ENCODE measurements at places on chromosomes 1 and 21.
A peak's percentile ranks its signal among the peaks of the same experiment; 100 is the strongest.

- no peak for DNase-seq
These were observed 23.0 kb downstream of the MARK1 start for GRCh38 chr1:220550811-220551399.

DNA sequence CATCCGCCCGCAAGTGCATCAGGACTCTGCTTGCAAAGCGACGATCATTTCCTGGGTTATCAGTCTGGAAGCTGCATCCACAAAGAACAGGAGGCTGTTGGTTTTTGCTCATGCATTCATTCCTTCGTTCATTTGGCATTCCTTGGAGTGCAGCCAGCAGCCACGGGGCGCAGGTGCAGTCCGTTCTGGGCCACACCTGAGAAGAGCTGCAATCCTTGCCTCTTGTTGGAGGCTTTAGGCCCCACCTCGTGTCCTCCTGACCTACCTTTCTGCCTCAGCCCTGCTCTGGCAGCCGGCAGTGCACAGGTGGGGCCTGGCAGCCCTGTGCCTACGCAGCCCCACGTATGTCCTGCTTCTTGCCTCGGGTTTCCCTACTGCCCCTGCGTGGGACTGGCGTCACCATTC, 19.6 kb upstream of the C2CD2 start:
- no peak for DNase-seq

GRCh38 chr1:226711976-226712741, 26.9 kb downstream of the ITPKB start:
- peak; percentile 43 for DNase-seq

- no peak for DNase-seq
These were observed 5.9 kb upstream of the SPRR4 start for GRCh38 chr1:152964536-152964935.

DNA sequence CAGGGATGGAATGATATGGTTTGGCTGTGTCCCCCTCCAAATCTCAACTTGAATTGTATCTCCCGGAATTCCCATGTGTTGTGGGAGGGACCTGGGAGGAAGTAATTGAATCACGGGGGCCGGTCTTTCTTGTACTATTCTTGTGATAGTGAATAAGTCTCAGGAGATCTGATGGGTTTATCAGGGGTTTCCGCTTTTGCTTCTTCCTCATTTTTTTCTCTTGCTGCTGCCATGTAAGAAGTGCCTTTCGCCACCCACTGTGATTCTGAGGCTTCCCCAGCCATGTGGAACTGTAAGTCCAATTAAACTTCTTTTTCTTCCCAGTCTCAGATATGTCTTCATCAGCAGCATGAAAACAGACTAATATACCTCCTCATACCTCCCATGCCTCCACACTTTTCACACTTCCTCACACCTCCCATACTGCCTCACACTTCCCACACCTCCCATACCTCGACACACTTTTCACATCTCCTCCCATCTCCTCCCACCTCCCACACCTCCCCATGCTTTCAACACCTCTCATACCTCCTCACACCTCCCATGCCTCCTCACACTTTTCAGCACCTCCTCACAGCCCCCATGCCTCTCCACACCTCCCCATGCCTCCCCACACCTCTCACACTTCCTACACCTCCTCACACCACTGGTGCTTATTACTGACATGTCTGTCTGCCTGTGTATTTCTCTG, 21.3 kb downstream of the GPR137B start:
- DNase-seq: no peak

DNA sequence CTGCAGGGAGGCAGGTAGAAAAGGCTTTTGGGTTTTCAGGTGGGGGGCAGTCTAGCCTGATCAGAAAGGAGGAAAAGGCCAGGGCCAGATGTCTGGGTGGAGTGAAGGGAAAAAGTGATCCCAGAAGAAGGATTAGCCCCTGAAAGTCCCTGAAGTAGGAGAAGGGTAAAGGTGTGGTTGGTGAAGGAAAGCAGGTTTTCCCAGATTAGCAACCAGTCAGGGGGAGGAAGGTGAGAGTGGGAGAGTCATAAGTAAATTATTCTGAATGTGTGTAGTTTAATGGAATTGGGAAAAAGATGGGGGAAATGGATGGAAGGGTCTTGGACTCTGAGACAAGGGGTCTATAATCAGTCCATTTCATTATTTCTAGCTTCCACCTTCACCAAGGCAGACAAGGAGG, 647 bp upstream of the SPRR1A start:
- DNase-seq: no peak

GRCh38 chr1:77048615-77049005, 170.6 kb downstream of the PIGK start:
- DNase-seq: no peak

DNA sequence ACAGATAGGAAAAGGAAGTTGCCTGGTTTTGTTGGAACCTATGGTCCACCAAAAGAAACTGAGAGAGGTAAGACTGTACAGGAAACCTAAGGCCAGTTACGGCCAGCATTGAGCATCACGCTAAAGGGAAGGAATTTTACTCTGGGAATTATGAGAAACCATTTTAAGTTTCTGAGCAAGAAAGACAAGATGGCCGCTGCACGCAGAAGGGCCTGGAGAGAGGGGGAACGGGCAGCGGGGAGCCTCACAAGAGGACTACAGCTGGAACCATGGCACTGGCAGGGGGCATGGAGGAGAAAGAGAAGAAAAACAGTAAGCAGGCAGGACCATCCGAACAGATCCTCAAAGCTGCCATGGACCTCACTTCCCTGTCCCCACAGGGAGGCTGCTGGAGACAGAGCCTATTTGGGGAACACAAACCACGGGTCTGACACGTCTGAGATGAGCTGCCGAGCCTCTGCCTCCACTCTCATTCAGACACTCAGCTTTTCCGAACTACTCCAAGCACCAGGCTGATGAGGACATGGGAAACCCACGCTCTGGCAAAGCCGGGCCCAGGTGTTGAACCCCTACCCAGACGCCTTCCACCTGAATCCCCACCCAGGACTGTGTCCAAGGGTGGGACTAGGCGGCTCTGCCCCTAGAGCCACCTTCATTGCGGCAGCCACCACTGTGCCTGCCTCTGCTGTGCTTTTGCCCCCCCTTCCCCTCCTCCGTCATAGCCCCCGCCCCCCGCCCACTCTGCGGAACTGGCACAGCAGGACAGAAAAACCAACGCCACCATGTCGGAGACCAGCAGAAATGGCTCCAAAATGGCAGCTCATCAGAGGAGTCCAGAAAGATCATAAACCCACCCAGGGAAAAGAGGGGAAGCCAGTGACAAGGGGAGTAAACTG, 69.0 kb downstream of the CD46 start:
- DNase-seq: no peak

GRCh38 chr1:235923466-235924021, 56.8 kb upstream of the LYST start:
- DNase-seq: no peak

DNA sequence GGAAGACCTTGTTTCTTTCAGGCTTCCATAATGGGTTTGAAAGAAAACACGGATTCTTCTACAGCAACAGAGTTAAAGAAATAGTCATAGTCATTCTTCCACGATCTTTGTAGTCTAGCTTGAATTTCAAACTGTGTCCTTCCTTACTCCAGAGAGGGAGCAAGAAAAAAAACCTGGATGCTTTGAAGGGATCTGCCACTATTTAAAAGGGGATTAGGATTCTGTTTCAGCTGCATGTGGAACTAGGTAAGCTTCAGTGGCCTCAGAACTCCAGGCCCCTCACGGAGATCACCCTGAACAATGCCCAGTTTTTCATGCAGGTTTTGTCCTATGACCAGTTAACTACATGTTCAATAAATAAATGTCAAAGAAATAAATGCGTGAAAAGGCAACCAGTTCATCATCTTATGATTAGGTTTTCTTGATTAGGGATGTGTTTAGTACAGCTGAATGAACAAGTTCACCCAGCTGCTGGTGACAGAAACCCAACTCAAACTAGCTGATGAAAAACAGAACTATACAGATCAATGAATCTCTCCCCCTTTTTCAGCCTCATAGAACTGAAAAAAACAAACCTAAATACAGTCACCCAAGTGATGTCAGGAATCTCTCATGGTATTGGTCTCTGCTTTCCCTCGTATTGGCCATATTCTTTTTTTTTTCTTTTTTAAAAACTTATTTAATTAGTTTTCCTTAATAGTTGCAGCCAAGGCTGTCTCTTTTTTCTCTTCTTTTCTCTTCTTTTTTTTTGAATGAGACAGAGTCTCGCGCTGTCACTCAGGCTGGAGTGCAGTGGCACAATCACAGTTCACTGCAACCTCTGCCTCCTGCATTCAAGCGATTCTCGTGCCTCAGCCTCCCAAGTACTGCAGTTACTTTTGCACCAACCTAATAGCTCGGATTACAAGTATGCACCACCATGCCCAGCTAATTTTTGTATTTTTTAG, 14.6 kb upstream of the MPZL1 start:
- no peak for DNase-seq

DNA sequence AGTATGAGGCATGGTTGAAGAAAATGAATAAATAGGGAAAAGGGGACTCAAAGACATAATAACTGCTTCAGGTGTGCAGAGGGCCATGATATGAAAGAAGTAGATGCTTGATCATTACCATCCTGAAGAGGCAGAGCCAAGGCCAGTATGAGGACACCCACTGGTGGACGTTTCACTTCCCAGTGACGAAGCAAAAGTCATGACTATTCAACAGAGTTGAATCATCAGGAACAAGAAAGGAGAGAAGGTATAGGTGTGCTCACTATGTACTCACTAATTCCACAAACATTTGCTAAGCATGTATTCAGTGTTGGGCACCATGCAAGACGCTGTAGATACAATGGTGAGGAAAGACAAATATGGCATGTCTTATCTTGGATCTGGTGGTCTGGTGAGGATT, 319.2 kb upstream of the RUNX1 start:
- DNase-seq: no peak

DNA sequence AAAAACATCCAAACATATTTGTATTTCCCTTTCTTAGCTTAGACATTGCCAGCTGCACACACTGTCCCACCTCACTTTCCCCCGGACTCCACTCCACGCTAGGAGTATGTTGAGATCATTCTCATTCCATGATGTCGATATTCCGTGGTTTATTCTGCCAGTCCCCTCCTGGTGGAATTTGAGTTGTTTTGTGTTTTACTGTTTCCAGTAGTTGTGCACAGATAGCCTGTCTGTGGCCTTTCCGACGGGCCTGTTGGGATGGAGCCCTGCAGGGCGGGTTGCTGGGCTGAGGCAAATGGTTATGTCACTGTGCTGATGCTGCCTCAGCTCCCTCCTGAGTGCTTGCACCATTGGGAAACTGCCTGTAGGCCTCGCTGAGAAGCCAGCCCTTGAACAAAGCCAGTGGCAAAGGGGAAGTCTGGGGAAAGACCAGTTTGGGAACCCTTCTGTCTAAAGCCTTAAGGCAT, 12.8 kb downstream of the TRAPPC10 start:
- no peak for DNase-seq

DNA sequence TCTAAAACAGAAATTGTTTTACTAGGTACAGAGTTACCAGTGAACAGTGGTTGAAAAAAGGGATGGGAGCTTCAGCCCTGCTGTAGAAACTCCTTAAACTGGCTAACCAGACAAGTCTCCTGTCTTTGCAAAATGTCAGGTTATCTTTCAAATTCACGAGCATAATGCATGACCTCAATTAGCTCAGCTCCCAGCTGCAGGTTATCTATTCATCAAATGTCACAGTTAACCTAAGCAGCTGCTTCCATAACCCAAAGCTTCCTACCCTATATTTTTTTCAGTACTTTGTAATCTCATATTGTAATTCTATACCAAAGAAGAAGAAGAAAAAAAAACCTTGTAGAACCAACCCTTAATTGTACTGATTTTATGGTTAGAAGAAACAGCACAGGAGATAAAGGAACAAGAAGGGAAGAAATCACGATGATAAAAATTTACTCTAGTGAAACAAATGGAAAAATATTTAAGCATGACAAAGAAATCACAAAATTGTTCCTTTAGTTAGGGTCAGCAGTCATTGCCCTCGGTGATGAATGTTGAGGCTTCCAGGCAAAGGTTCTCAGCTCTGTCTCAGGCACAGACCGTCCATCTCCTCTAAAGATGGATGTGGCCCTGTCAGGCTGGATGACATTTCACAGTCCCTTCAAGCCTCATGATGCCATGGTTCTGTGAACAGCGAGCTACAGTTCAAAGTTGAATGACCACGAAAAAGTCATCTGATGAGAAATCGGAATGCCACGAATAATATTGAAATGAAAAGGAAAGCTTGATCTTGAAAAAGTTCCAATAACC, 95.9 kb downstream of the PLD5 start:
- no peak for DNase-seq

- no peak for DNase-seq
These were observed 357.7 kb downstream of the USP25 start for GRCh38 chr21:16087523-16087922.

- DNase-seq: no peak
These were observed 2.8 kb upstream of the RGS5 start for GRCh38 chr1:163205513-163205912.

DNA sequence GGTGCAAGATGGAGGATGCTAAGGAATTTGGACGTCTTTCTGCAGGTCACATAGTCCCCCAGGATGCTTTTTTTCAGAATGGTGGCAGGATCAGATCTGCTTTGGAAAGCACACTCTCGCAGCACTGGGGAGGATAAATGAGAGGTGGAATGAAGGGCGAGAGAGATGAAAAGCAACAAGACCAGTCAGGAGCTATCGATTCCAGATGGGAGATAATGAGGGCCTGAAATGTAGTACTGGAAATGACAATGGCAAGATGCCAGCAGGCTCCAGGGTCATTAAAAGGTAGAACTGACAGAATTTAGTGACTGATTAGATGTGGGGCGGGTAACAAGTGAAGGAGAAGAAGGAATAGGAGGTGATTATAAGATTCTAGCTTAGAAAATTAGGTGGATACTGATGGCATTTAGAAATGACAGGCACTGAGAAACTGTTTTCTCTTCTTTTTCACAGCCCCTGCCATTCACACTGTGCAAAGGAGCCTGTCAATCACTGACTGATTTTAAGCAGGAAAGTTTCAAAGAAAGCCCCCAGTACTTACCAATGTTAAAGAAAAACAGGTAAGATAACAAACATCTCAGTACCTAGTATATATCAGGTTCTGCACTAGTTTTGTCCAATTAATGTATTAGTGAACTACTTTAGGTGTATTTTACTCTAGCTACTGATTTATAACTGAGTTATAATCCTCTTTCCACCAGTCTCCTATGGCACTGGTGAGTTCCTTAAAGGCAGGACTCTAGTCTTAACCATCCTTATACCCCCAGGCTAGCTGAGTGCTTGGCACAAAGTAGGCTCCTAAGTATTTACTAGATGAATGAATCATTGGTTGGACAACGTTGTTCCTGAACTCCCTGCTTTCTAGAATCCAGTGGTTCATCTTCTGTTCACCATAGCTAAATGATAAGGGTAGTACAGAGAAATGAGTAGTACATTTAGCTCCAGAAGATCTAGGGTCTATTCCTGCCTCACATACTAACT, 9.2 kb downstream of the PIGM start:
- no peak for DNase-seq

GRCh38 chr1:26820784-26821269, 5.7 kb upstream of the ZDHHC18 start:
- DNase-seq: no peak

GRCh38 chr1:211874521-211875347, 44.2 kb upstream of the LPGAT1 start:
- no peak for DNase-seq

Data from T-helper 9 cell (primary cell).